Thyroid gland (tissue), 4 donors: ENCODE measurements at places on chromosomes 5 and 9.
A peak's percentile ranks its signal among the peaks of the same experiment; 100 is the strongest.

- H3K4me3 ChIP-seq: no peak overlapping the region
- DNase-seq: no peak
- no peaks in the 10 kb centered on the region for H3K4me1 ChIP-seq
- H3K27me3 ChIP-seq: no peaks in the 10 kb centered on the region
- no peaks in the 10 kb centered on the region for H3K36me3 ChIP-seq
- H3K27ac ChIP-seq: no peak overlapping the region
These were observed 25.7 kb upstream of the IL9 start for GRCh38 chr5:135921388-135921787.

- no peak for DNase-seq
- no peak overlapping the region for H3K4me3 ChIP-seq
- peaks cover 6% of the 10 kb centered on the region for H3K36me3 ChIP-seq
- no peaks in the 10 kb centered on the region for H3K27me3 ChIP-seq
- H3K4me1 ChIP-seq: no peaks in the 10 kb centered on the region
- H3K27ac ChIP-seq: no peak overlapping the region
These were observed 95.8 kb upstream of the PANK3 start for GRCh38 chr5:168674893-168675482.

- no peaks in the 10 kb centered on the region for H3K36me3 ChIP-seq
- no peak for DNase-seq
- no peak overlapping the region for H3K4me3 ChIP-seq
- peaks cover 17% of the 10 kb centered on the region for H3K4me1 ChIP-seq
- H3K27me3 ChIP-seq: no peaks in the 10 kb centered on the region
- no peak overlapping the region for H3K27ac ChIP-seq
These were observed 275.4 kb downstream of the EPB41L4A start for GRCh38 chr5:112143690-112144089.

- H3K36me3 ChIP-seq: no peaks in the 10 kb centered on the region
- H3K4me1 ChIP-seq: no peaks in the 10 kb centered on the region
- DNase-seq: no peak
- H3K27me3 ChIP-seq: no peaks in the 10 kb centered on the region
- no peak overlapping the region for H3K4me3 ChIP-seq
These were observed 588.6 kb upstream of the MEF2C start for GRCh38 chr5:89471541-89471940.

GRCh38 chr5:141848744-141849414 is 29.3 kb downstream of the PCDH1 start:
- H3K27me3 ChIP-seq: no peaks in the 10 kb centered on the region
- peak; percentile 61 for DNase-seq
- H3K4me3 ChIP-seq: peak overlapping the region; percentile 66
- no peaks in the 10 kb centered on the region for H3K36me3 ChIP-seq
- H3K27ac ChIP-seq: peak overlapping the region; percentile 99

DNA sequence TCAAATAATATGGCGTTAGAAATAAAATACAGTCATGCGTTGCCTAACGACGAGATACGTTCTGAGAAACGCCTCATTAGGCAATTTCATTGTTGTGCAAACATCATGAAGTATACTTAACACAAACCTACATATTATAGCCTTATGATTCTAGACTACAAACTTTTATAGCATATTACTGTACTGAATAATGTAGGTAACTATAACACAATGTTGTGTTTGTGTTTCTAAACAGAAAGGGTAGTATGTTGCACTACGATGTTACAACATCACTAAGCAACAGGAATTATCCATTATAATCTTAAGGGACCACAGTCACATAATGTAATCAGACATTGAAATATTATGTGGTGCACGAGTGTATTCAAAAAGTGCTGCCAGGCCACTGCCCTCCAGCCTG is 3.0 kb upstream of the SMC2 start:
- peaks cover 10% of the 10 kb centered on the region for H3K4me1 ChIP-seq
- no peaks in the 10 kb centered on the region for H3K27me3 ChIP-seq
- H3K36me3 ChIP-seq: no peaks in the 10 kb centered on the region
- no peak for DNase-seq

- no peak overlapping the region for H3K27ac ChIP-seq
- no peaks in the 10 kb centered on the region for H3K27me3 ChIP-seq
- no peak for DNase-seq
These were observed 21.0 kb downstream of the NIPBL start for GRCh38 chr5:36897616-36898015.

DNA sequence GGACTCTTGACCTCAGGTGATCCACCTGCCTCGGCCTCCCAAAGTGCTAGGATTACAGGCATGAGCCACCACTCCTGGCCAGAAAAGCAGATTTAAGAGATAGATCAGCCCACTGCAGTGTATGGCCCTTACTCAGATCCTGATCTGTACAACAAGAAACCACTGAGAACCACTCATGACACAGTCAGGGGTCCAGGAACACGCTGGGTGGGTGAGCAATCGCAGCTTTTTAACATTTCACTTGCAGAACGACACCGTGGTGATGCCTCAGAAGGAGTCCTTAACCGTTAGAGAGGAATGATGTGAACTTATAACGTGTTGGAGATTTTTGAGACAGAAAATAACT is 45.3 kb upstream of the NSMF start:
- no peak overlapping the region for H3K4me3 ChIP-seq
- no peak for DNase-seq
- H3K27me3 ChIP-seq: no peaks in the 10 kb centered on the region
- no peaks in the 10 kb centered on the region for H3K4me1 ChIP-seq

DNA sequence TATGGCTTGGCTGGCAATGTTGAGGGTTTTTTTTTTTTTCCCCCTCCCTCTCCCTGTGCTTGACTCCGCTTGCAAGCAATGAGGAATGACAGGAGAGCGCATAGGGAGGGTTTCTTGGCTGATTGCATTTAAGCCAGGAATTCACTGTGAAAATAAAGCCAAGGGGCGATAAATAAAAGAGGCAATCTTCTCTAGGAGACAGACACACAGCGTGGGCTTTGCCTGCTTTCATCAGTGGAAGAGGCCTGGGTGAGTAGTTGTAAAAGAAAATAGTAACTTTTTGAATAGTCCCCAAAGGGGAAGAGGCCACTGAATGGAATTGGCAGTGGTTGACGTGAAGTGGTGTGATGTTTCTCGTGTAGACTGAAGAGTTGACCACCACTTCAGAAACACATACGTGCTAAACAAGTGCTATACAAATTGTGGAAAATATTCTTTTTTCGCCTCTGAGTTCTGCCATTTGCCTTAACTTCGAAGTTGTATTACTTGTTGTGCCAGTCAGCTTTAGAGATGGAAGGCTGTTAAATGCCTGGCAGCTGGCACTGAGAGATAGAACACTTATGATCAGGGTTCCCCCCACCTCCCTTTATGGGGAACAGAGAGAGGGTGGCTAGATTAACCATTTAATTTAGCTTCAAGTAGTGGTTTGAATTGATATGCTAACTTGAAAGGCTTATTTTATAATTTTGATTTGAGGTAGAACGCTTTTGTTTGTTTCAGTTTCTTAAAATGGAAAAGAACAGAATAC is 3.0 kb downstream of the ZSWIM6 start:
- DNase-seq: peak; percentile 10
- H3K27ac ChIP-seq: peak overlapping the region; percentile 32
- no peak overlapping the region for H3K4me3 ChIP-seq
- no peaks in the 10 kb centered on the region for H3K36me3 ChIP-seq
- no peaks in the 10 kb centered on the region for H3K4me1 ChIP-seq
- H3K27me3 ChIP-seq: no peaks in the 10 kb centered on the region

- DNase-seq: no peak
- H3K27ac ChIP-seq: no peak overlapping the region
- no peaks in the 10 kb centered on the region for H3K36me3 ChIP-seq
- H3K4me3 ChIP-seq: no peak overlapping the region
- H3K27me3 ChIP-seq: no peaks in the 10 kb centered on the region
- H3K4me1 ChIP-seq: no peaks in the 10 kb centered on the region
These were observed 105.7 kb upstream of the MAMDC2 start for GRCh38 chr9:69937833-69938535.

DNA sequence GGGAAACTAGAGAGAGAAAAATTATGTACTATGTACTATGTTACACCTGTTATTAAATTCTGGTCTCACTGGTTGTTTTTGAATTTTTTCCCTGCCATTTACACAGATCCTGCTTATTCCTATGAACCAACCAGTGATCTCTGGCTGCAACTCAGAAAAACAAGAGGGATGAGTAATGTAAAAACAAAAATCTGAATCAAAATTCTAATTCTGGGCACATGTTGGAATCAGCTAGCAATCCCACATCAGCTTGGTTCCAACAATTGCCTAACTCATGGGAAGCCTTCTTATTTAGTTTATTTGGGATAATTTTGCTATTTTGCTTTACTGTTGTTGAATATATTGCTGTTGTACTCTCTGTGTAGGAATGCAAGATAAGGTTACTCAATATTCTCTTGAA is 78.3 kb downstream of the PLK2 start:
- no peaks in the 10 kb centered on the region for H3K27me3 ChIP-seq
- DNase-seq: no peak
- H3K27ac ChIP-seq: no peak overlapping the region
- no peak overlapping the region for H3K4me3 ChIP-seq
